ENCODE measurements at places on chromosomes 16 and 17. TPM values are rescaled to one million over a fixed set of nuclear protein-coding genes. Genes with fewer than 3 reads are reported as not detected.

HIC1 gene
- 2.6 TPM for total RNA-seq

TEKT1 gene
- total RNA-seq = 0.28 TPM

TBC1D3 gene
- total RNA-seq = not detected

TBX21 gene
- total RNA-seq = 2.9 TPM

ETV4 gene
- 1.3 TPM for total RNA-seq

NXN gene
- total RNA-seq = 122 TPM

TBC1D3D gene
- total RNA-seq = 3.8 TPM

TEX19 gene
- 0.51 TPM for total RNA-seq

TP53TG3D gene
- total RNA-seq = not detected

CCL23 gene
- total RNA-seq = not detected

RASD1 gene
- total RNA-seq = 28.4 TPM

FBXW10 gene
- total RNA-seq = 0.04 TPM

PRSS21 gene
- not detected for total RNA-seq

ITPRIPL2 gene
- total RNA-seq = 9.7 TPM

RNF227 gene
- 20.3 TPM for total RNA-seq

CARHSP1 gene
- total RNA-seq = 158 TPM

CYGB gene
- total RNA-seq = 7.4 TPM

CACNG4 gene
- total RNA-seq = 2.2 TPM

PRAC2 gene
- not detected for total RNA-seq

ANKRD13B gene
- total RNA-seq = 12.7 TPM

FBXW10B gene
- total RNA-seq = 1.1 TPM

TBC1D3H gene
- not detected for total RNA-seq

SLFN14 gene
- total RNA-seq = 0.21 TPM

KRT32 gene
- total RNA-seq = not detected

UBALD1 gene
- 33.6 TPM for total RNA-seq

SLC13A2 gene
- total RNA-seq = not detected

CWC25 gene
- total RNA-seq = 6.4 TPM

WSCD1 gene
- total RNA-seq = 12.8 TPM

EVI2A gene
- not detected for total RNA-seq

CDH13 gene
- total RNA-seq = 4.8 TPM

GUCY2D gene
- 1.1 TPM for total RNA-seq

VWA3A gene
- 0.24 TPM for total RNA-seq

PIPOX gene
- total RNA-seq = 6.5 TPM
